ENCODE measurements at places on chromosomes 4 and X.

DNA sequence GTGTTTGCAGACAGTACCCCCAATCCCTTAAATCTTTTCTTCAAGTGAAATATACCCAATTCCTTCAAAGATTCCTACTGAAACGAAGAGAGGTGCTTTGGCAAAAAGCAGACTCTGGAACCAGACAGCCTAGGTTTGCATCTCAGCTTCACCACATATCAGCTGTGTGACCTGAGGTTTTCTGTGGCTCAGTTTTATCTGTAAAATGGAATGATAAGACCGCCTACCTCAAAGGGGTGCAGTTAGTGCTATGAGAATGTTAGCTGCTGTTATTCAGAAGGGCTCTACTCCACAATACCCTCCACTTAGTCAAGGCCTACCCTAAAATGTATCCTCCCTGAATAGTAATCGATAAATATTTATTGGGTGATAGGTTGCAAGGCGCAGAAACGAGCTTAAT is 664 bp downstream of the PIR start:
- no peak for DNase-seq

- DNase-seq = no peak
Measured at GRCh38 chr4:38614231-38614630, 49.8 kb upstream of the KLF3 start.

- no peak for DNase-seq
Measured at GRCh38 chr4:152352215-152352614, 183.7 kb downstream of the FBXW7 start.

DNA sequence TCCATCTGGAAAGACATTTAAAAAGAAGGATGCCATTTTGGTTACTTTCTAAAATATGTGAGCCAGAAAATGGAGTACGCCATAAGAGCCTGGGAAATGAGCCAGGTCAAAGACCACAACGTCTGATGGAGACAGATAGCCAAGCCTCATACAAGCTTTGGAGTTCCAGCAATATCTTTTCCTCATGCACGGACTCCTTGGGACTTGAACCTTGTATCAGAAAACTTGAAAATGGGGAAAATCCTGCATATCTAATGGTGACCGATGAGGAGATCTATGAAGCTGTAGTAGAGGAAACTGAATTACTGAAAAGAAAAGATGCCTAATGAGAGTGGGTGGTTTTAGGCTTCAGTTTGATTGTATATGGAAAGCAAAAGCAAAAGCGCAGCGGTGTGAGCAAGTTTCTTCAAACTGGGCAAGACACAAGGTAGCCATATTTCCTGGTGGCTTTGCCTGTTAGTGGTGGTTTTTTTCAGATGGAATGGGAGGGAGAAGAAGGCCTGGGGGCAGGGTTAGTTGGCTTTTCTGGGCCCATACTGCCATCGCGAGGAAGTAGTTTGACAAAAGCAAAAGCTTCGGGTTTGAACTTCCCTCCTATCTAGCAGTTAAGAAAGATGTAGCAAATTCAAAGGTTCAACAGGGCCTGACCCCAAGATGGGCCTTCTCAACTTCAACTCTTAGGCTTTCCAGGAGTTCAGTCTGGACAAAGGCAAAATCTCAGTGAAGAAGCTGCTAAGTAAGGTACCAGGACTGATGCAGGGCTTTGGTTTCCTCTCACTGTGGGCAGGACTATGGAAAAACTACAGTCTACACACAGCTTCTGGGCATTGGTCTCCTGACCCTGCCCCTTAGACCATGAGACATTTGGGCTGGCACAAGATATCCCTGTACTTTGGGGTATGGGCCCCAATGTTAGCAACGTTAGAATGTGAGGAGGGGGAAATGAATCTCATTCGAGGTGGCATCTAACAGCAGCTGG is 210.0 kb upstream of the STK26 start:
- peak; percentile 37 for DNase-seq

DNA sequence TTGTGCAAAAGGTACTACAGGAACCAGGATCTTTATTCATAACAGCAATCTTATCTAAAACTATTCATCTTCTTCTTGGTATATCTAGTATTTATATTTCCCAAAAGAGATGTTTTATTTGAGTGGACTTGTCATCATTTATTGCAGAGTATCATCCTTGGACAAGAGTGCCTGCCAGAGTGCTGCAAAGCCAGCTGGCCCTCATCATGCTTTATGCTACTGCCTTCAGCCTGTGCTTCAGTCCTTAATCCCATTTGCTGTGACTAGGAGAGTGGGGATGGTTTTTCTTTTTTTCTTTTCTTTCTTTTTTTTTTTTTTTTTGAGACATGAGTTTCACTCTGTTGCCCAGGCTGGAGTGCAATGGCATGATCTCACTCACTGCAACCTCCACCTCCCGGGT is 33.5 kb upstream of the ELF2 start:
- DNase-seq = no peak

GRCh38 chrX:38124000-38124399 is 96.7 kb downstream of the SRPX start:
- no peak for DNase-seq

DNA sequence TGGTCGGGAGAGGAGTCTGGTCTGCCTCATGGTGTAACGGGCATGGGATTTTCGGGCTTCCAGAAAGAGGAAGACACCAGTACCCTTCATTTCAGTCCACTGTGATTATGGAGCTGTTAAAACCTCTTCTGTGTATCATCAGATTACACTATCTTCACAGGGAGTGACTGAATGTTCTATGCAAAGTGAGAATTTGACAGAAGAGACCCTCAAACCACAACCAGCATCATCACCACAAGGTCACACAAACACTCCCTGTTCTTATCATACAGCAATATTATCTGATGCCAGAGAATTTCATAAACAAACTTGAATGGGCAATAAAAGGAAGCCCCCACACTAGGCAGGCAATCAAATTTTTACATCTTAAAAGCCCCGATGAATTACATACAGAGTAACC is 164.2 kb downstream of the PDGFRA start:
- DNase-seq = no peak

GRCh38 chrX:102808336-102808735 is 87.8 kb downstream of the GPRASP3 start:
- no peak for DNase-seq

DNA sequence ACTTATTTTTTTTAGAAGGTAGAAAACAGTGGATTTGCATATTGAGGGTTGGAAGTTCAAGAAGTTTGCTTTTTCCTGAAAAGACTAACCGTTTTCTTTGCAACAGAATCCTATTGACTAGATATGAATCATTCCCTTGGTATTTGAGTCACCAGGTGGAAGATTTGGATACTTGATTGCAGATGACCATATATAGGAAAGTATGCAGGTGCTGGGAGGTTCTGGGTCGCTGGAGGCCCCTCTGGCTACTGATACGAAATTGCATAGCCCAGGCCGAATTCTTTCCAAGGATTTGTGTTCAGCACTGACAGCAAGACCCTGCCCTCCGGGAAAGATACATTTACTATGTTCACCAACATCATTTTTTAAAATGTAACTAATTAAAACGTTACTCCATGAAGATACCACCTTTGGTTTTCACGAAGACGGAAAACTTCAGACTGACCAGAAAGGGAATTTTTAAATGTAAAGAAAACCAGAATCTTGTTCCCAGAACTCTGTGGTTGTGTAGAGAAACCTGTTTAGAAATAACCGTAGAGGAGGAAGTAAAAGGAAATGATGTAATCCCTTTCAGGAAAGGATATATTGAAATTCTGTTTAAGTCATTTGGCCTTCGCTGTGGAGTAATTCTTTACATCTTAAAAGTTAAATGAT is 946 bp downstream of the ANXA3 start:
- DNase-seq = no peak

GRCh38 chrX:131650637-131651410 is 107.0 kb downstream of the OR13H1 start:
- DNase-seq = no peak

DNA sequence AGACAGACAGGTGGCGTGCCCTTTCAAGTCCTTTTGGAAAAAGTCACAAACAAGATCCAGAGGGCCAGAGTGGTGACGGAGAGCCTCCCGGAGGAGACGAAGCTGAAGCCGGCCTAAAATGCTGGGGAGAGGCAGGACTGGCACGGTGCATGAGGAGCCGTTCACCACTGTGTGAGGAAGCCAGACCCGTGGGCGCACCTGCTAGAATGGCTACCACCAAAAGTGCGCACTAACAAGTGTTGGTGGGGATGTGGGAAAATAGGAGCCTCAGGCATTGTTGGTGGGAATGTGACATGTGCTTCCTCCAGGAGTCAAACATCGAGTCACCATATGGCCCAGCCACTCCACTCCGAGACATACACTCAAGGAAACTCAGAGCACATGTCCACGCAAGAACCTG is 67.4 kb upstream of the HELT start:
- no peak for DNase-seq

DNA sequence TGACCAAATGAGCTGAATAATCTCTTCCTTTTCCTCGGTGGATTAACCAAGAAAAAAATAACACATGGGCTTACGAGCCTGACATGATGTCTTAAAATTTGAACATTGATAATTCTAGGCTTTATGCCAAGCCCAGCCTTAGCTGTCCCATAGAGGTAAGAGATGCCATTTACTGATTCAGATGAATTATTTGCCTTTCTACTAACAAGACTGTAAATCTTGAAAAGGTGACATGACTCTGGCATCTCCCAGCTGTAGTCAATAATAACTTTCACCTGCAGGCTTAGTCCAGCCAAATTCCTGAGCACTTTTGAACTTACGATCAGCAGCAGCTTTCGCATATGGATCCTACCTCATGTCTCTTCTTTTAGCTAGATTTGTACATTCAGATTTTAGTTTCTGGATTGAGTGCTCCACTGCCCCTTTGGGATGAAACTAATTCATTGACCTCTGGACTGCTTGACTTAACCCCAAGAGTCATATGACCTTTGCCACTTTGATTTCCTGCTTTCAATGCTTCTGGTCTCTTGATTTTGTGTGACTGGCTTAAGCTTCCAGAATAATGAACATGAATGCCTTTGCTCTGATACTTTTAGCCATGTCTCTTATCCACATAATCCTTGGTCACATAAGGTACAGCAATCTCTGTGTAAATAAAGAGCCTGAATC is 876.4 kb upstream of the SLIT2 start:
- no peak for DNase-seq
